ENCODE measurements at places on chromosomes 7 and 10.
A peak's percentile ranks its signal among the peaks of the same experiment; 100 is the strongest.

DNA sequence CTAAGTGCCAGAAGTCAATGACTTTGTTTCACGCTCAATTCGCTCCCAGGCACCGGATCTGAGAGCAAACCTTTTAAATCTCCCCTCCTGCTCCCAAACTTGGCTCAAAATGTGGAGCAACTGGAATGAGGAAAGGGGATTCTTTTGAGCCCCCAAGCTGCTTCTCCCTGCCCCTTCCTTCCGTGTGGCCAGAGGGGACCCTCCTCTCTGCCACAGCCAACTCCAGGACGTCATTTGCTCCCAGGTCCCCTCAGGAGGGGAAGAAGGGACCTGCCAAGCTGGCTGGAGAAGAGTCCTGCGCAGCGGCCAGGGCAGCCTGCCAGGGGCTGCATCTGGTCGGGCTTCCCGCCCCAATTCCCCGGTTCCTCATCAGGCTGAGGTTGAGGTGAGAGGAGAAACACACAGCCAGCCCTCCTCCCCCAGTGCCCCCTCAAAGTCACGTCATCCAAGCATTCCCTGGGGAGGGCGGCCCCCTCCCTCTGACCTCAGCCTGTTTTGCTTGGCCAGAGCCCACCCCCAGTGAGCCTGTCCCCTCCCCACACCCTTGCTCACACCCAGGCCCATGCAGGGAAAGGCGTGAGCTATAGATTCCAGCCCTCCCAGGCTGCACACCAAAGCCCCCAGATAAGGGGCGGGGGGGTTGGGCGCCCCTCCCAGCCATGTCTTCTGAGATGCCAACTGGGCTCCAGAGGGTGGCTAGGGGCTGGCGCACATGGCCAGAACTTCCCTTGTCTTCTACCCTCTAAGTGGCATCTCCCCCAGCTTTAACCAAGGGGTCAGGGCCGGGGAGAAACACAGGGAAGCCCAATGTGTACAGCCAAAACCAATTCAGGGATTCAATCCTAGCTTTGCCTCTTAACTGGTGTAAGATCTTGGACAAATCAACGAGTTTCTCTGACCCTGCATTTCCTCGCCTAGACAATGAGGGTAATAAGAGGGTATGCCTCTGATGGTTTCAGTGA, 35.0 kb downstream of the SH3PXD2A start:
- no peak for DNase-seq

DNA sequence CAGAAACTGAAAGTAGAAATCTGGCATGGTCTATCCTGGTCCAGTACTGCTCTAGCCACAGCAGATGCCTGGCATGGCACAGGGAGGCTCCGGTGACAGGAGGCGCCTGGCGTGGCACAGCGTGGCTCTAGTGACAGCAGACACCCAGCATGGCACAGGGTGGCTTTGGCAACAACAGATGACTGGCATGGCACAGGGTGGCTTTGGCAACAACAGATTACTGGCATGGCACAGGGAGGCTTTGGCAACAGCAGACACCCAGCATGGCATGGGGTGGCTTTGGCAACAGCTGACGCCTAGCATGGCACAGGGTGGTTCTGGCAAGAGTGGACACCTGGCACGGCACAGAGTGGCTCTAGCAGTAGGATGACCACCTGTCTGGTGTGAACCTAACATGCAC, 480.5 kb upstream of the FOXK1 start:
- no peak for DNase-seq

DNA sequence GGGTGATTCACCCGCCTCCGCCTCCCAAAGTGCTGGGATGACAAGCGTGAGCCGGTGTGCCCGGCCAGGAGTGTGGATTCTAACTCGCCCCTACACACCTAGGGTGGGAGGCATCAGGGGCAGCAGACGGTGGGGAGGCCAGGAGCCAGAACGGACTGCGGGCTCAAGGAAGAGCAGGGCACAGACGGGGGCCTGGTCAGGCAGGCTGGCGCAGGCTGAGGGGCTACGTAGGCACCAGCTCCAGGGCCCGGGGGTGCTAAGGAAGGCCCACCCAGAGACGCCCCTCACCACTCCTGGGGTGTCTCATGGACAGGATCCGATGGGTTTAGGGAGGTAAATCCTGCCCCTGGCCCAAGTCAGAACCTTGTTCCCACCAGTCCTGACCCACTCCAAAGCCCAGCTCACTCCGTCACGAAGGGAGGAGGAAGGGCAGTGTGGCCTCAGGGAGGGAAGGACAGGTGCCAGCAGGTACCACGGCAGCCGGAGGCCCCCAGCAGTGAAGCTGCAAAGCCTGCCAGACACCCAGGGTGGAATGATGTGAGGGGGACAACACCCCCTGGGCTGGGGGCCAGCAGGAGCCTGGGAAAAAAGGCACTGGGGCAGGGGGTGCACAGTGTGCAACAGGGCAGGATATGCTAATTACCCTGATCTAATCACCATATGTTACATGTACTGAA, 251.4 kb downstream of the MAD1L1 start:
- no peak for DNase-seq

- DNase-seq, result no peak
Observed at GRCh38 chr10:9302140-9302746, 1247.8 kb downstream of the GATA3 start.

DNA sequence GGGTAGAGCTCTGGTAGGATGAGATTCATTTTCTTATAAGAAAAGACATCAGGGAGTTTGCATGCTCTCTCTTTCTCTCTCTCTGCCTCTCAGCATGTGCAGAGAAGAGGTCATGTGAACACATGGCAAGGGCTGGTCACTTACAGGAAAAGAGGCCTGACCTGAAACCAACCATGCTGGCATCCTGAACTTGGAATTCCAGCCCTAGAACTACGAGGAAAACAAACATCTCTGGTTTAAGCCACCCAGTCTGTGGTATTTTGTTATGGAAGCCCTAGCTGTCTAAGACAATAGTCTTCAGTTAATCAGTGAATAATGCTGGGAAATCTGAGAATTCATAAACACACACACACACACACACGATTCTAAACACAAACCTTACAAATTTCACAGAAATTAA, 1104.2 kb upstream of the LRRN3 start:
- no peak for DNase-seq

DNA sequence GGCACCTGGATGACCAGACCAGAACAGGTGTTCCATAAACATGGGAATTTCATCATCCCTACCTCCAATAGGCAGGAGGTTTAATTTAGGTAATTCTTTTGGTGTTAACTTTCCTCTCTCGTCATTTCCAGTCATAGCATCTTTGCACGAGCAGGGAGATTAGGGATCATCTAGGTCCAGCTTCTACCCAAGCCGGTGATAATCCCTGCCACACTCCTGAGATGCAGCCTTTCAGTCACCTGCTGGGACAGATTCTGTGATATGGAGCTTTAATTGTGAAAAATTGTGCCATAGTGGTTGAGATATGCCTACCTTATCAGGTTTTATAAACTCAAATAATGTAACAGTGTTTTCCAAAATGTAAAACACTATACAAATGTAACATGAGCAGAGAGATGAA, 191.8 kb upstream of the AOAH start:
- DNase-seq, result no peak

GRCh38 chr7:90749774-90750173, 153.7 kb downstream of the CDK14 start:
- DNase-seq, result no peak

- no peak for DNase-seq
Observed at GRCh38 chr10:34386921-34387320, 428.2 kb downstream of the PARD3 start.

DNA sequence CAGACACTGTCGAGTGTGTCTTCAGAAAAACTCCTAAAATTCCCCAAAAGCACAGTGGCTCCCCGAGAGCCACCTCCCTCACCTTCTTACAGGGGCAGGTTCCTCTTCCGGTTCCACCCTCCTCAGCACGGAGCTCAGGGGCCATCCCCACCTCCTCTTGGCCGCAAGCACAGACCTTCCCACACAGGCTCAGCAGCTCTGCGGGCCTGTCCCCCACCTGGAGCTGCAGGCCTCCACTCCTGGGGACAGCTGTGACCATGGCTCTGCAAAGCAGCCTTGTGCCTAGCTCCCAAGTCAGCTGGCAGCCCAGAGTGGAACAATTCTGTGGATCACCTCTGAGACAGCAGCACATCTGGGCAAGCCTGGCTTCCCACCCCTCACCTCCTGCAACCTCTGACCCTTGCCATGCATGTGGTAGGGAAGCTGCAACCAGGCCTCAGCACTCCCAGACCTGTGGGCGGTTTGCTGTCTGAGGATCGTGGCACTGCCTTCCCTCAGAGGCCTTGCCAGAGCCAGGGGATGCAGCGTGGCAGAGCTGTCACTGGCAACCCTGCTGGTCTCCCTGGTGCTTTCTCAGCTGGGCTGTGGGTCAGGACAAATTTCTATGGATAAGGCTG, 79.7 kb downstream of the ALOX5 start:
- DNase-seq, result no peak

DNA sequence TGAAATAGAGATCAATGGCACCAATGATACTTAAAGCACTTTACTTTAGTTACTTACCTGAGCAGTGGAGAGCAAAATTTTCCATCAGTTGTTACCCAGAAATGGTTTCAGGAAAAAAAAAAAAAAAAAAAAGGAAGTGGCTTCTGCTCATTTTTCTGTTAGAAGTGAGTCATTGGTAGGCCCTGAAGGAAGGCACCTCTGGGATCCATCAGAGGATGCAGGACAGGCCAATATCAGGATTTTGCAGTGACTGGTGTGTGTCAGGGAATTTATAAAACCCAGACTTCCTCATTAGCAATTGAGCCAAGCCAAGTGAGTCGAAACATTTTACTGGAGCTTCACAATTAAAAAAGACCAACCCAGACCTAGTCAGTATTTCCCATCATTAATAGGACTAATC, 2.3 kb upstream of the SMIM30 start:
- no peak for DNase-seq

DNA sequence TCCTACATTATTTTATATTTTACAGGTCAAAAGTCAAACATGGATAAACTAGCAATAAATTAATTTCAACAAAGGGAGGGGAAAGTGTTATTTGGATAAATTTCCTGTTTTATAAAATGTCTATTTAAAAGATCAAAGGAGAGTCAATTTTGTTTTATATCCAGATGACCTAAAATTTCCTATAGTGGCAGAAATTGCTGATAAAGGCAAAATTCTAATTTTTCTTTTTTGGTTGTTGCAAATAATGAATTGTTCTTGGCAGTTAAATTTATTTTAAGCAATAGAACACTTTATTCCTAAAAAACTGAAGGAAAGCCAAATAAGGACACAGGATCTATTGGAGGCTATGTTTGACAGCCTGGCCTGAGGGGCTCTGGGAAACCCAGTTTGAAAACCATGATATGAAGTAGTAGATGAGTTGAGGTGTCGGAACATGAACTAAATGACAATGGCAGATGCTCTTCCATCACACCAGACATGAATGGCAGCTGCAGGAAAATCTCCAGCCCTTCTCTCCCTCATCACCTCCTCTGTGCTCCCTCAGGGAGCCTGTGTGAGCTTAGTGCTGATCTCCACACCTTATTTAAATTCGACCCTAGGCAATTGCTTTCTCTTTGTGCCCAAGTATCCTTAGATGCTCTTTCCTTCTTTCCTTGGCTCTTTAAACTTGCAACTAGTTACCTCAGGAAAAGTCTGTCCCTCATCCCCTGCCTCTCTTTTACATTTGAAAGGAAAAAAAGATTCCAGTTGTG, 395.0 kb downstream of the THSD7A start:
- no peak for DNase-seq

- peak; percentile 62 for DNase-seq
Observed at GRCh38 chr10:59880971-59881510, 25.3 kb downstream of the CCDC6 start.

GRCh38 chr10:129768437-129769355, 195.4 kb downstream of the EBF3 start:
- DNase-seq, result no peak

- DNase-seq, result no peak
Observed at GRCh38 chr10:116663342-116663741, 42.6 kb downstream of the PNLIPRP2 start.

DNA sequence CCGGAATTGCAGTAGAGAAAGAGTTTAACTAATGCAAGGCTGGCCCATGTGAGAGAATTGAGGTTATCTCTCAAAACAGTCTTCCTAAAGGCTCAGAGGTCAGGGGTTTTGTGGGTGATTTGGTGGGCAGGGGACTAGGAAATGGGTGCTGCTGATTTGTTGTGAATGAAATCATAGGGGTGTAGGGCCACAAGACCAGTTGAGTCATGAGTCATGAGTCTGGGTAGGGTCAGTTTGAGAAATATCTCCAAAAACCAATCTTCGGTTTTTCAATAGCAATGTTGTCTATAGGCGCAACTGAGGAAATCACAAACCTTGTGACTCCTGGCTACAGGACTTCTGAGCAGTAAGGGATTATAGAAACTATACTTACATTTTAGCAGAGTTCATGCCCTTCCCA, 460.0 kb upstream of the NRP1 start:
- DNase-seq, result no peak

DNA sequence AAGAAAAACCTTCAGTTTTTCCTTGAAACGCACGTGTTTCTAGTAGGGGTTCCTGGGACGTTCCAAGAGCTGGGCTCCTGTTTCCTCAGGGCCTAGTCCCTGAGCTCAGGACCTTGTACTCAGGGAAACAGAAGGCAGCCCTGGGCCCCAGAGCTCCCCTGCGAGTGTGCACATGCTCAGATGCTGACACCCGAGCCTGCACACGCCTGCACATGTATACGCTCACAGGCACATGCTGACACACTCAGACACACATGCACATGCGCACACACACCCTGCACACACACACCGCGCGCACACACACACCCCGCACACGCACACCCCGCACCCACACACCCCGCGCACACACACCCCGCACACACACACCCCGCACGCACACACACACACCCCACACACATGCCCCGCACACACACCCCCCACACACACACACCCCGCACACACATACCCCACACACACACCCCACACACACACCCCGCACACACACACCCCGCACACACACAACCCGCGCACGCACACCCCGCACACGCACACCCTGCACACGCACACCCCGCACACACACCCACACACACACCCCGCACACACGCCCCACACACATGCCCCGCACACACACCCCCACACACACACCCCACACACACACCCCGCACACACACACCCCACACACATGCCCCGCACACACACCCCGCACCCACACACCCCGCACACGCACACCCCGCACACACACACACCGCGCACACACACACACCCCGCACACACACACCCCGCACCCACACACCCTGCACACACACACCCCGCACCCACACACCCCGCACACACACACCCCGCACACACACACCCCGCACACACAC, 52.2 kb downstream of the CALML3 start:
- no peak for DNase-seq

DNA sequence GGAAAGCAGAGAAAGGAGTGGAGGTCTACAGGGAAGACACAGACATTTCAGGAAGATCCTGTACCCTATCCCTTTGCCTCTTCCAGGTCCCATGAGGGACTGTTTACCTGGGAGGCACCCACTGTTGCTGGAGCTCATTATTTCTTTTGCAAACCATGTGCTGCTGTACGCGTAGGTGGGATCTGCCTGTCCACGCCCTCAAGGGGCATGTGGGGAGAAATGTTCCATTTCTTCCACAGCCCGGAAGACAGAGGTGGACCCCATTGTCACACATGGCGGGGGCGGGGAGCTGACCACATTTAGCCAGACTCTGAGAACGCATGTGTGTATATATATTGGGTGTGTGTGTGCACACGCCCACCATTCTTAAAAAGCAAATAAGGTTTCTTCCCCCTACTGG, 2.0 kb downstream of the PLXNA4 start:
- no peak for DNase-seq

All from stimulated activated CD4-positive, alpha-beta T cell treated with anti-CD3 and anti-CD28 coated beads, TNF-alpha, amount 100 ng/mL, for 24 hours (primary cell).